ENCODE measurements at places on chromosomes 13 and 19.

DNA sequence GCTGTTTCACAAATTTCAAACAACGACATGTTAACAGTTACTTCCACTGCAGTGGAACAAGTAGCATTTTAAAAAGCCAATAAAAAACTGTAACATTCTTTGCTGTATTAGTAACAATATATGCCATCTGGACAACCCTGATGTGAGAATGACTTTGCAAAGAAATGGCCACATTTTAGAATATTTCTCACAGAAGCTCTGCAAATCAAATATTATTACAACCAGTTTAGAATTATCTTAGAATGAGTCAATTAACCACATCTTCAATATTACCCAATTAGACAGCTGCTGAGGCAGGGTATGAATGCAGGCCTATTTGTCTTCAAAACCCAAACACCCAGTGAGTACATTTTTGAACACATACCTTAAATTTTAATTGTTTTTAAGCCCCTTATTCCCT lies 3.2 kb downstream of the ZNF699 start:
- DNase-seq, result no peak

DNA sequence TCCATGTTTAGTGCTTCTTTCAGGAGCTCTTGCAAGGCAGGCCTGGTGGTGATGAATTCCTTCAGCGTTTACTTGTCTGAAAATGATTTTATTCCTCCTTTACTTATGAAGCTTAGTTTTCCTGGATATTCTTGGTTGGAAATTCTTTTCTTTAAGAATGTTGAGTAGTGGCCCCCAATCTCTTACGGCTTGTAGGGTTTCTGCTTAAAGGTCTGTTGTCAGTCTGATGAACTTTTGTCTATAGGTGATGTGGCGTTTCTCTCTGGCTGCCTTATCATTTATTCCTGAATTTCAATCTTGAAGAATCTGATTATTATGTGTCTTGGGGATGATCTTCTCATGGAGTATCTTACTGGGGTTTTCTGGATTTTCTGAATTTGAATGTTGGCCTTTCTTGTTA lies 26.0 kb downstream of the ZNF430 start:
- DNase-seq, result no peak

DNA sequence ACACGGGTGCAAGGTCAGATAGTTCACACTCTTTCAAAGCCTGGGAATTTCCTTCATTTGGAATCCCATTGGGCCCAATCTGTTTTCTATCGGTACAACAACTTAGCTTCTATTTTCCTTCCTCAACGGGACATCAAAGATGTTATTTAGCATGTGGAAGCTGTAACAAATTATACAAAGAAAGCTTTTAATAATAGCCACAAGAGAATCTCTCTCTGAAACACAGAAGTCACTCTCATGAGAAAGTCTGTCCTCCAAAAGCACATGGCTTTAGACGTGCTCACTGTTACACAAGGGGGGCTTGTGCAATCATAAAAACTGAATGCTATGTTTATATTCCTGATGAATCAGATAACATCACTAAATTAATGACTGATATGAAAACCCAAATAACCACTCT lies 28.9 kb upstream of the CYSLTR2 start:
- no peak for DNase-seq

DNA sequence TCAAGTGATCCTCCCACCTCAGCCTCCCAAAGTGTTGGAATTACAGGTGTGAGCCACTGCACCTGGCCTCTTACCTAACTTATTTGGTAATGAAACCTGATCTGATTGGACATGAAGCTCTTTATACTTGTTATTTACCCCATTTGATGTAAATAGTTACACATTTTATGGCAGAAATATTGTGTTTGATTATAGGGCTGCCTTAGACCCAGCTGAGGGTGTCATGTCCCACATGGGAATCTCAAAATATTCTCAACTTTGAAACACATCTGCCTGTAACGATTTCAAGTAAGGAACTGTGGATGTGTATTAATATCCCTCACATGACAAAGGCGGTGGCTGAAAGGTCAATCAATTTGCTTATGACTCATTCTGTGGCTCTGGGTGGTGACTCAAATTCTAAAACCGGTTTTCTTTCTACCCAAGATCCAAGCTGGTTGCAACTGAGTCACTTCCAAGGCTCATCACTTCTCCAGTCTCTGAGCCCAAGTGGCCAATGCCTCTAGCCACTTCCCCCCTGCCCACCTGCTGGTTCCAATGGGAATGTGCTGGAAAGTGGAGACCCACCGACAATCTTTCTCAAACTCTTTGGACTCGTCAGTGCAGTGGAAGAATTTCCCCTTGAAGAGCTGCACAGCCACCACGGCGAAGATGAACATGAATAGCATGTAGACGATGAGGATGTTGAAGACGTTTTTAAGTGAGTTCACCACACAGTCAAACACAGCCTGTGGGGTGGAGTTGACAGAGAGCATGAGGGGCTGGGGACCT lies 110.9 kb downstream of the IER2 start:
- DNase-seq, result no peak

DNA sequence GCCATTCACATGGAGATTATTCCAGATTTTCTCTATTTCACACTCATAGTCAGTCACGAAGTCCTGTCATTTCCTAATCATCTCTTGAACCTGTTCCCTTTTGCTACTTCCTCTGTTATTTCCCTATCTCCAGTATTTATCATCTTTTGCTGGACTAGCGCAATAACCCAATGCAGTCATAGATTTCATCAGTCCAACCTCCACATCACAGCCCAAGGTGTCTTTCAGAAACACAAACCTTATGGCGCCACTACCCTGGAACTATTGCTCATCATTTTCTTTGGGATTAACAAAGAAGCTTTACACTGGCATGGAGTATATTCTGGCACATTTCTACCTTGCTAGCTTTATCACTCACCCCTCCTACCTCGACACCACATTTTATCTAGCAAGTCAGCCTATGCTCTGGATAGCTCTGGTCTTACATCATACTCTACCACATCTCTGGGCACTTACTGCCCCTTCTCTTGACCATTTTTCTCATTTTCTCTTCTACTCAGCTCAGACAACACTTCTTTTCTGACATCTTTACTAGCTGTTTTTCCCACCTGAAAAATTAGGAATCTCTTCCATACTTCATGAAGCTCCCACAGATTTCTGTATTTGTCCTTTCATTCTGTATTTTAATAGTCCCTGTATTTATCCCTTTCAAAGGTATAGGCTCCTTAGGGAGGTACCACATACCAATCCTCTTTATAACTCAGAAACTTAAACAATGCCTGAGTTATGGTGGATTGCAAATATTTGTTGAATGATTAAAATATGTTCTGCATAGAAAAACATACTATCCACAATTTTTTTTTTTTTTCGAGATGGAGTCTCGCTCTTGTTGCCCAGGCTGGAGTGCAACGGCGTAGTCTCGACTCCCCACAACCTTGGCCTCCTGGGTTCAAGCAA lies 534.7 kb downstream of the KLF12 start:
- DNase-seq, result no peak

All from NCI-H446 (cell line).